Central memory CD8-positive, alpha-beta T cell (primary cell): ENCODE measurements at places on chromosomes 3 and 15.

DNA sequence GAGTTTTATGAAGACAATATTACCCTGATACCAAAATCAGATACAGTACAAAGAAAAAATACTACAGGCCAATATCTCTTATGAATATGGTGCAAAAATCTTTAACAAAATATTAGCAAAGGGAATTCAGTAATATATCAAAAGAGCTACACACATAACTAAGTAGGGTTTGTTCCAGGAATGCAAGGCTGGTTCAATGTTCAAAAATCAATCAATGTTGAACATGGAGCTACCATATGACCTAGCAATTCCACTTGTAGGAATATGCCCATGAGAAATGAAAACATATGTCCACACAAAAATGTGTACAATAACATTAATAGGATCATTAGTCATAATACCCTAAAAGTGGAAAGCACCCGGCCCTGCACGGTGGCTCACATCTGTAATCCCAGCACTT, 7.8 kb downstream of the OCA2 start:
- no peak for DNase-seq

GRCh38 chr3:126211569-126211968, 31.2 kb upstream of the ALDH1L1 start:
- DNase-seq: no peak

- DNase-seq: no peak
Observed at GRCh38 chr3:37130984-37131859, 43.2 kb downstream of the LRRFIP2 start.

- DNase-seq: peak; percentile 77
Observed at GRCh38 chr3:195549931-195550519, 6.9 kb upstream of the PPP1R2 start.

DNA sequence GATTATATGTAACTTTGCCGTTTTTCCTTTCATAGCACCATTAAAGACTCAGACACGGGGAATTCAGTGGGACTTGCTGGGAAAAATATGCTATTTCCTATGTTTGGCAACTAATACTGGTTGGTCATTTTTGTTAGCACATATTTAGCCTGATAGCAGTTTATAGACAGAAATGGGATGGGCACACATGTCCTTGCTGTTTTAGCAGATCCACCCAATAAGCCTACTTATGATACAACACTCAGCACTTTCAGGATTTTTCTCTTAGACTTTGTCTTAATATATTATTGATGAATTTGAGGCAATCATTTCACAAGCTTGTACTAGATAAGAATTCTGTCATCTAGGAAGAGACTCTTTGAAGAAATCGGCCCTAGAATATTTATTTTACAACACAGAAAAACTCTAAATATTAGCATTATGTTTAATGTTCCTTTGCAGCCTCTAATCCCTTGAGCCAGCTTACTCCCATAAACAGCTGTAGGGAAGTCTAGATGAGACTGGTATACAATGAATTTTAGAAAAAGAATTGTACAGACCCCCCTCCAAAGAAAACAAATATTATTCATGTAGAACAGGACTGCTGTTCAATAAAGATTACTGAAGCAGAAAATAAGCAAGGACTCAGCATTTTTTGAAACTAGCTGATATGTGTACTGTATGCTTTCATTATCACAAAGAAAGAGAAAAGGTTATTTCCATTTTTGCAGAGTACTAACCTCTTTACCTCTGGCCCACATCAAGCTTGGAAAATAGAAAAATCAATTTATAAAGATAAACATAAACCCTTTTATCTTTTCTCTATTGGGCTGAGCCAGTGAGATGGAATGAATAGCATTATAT, 656.8 kb upstream of the SGO1 start:
- DNase-seq: no peak

GRCh38 chr3:38641461-38642110, 7.9 kb downstream of the SCN5A start:
- no peak for DNase-seq

- no peak for DNase-seq
Observed at GRCh38 chr3:117499189-117499870, 789.8 kb downstream of the TUSC7 start.

GRCh38 chr3:196287440-196288140, at the start of gene PCYT1A:
TSS of gene PCYT1A (minus strand) at chr3:196287726. CDS start at chr3:196270531, 17,195 bp downstream.
- peak; percentile 40 for DNase-seq

GRCh38 chr15:101625184-101625583, 27.0 kb downstream of the TM2D3 start:
- no peak for DNase-seq

DNA sequence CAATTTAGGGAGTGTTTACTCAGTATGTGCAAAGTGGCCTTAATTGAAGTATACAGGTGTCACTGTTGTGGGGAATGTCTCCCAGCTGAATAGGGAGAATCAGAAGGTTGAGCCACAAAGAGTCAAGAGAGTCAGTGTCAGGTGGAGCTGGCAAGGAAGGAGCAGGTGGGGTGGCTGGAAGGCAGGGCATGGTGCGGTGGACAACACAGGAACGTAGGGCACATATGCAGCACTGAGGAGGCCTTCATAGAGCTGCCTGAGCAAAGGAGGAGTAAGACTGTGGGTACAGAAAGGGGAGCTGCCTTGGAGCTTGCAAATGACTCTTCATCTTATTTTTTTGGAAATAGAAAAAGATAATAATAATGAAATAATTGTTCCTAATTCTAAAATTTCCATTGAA, 20.0 kb downstream of the ARHGEF3 start:
- no peak for DNase-seq

DNA sequence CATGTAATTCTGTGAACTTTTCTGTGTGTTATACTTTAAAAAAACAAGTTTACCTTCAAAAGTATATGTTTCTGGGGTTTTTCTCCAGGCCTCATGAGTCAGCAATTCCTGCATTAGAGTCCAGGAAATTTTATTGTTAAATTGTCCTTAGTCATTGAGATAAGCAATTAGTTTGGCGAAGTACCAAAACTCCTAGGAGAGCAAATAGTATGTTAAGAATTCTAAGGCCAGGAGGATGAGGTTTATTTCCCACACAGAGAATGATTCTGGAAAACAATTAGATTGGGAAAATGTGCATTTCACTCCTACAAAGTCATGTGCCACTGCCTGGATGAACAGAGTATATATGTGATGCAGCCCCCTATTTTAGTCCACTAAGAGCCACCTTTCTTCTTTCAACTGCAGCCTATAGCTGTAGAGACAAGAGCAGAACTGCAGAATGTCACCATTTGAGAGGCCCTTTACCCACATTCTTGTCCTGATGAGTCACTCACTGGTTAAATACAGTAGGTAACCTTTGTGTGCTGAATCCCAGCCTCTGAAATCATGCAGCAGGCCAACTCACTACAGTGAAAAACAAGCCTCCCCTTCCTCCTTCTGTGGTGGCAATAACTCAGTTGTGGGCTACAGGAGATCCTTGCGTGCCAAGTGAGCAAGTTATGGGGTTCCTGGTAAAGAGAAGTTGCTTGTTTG, 452.8 kb upstream of the THBS1 start:
- DNase-seq: no peak

- no peak for DNase-seq
Observed at GRCh38 chr3:156513619-156514018, 41.3 kb downstream of the SSR3 start.

GRCh38 chr15:65062726-65063125, 5.1 kb downstream of the RASL12 start:
- no peak for DNase-seq

GRCh38 chr3:123552095-123552714, 32.6 kb downstream of the HACD2 start:
- DNase-seq: no peak

GRCh38 chr3:125651244-125651643, 55.9 kb upstream of the OSBPL11 start:
- DNase-seq: no peak

DNA sequence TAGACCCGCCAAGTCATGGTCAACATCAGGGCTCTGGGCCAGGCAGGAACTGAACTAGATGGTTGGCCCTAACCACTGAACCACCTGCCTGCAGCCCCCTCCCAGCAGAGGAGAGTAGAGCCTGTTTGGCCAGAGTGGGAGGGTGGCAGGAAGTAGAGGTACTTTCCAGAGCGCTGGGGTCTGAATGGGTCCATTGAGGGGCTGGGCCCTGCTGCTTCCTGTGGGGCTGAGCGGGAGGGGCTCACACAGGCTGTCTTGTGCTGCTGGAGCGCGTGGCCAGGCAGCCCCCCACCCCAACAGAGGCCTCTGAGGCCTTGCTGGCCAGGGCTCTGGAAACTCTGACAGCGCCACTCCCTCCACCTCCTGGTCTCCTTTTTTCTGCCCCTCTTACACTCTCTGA, 17.4 kb downstream of the CSPG4 start:
- DNase-seq: no peak

- DNase-seq: no peak
Observed at GRCh38 chr3:35857004-35857403, 217.7 kb downstream of the ARPP21 start.

DNA sequence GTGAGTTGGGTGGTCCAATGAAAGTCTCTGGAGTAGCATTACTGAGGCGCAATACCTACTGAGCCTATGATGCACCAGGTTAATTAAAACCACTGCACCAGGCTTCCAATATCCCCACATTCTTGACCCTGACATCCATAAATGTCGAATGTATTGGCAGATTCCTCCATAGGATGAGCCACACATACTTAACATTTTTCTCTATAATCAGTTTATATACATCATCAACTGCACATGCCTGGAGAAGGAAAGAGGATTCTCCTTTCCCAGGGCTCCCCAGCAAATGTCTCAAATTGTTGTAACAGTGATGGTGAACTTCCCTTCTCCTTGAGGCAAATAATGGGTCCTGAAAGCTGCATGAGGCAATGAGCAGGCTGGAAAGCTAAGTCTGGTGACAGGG, 82.3 kb upstream of the LPP start:
- no peak for DNase-seq

DNA sequence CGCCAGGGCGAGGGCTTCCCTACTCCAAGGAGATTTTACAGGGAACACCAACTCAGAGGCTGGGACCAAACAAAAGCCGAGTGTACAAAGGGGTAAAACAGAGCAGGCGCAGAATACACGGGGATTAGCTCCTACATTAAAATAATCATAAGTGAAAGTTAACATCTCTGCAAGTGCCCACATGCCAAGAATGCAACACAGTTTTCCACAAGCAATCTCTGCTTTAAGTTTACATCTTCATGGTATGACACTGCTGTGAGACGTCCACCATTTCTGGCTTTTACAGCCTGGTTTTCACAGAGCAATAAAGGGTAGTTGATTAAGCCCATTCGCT, 500 bp upstream of the VGLL3 start:
- no peak for DNase-seq

DNA sequence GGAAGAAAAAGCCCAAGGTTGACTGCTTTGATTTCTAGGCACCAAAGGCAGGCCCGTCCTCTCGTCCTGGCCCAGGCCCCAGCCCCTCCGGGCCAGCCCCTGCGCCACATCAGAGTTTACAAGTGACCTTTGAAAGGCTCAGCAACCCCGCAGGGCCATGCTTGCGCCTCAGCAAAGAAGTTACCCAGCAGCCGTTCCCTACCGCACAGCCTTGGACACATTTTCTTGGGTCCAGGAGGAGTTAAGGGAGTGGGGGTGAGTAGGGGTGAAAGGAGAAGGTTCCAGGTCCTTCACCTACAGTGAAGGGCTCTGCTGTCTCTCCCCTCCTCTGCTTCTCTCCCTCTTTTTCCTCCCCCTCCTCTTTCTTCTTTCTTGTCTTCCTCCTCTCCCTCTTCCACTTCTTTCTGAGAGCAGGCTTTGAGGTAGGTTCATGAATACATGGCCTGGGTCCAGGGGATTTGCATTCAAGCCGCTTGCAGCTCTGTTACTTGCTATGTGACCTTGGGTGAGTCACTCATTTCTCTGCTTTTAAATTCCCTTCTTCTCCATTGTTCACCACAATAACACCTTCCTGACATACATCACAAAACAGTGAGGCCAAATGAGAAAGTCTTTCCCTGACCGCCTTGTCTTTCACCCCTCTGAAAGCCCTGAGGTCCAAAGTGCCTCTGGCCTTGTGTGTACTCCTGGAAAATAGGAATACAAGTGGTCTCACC, 223.3 kb upstream of the TPRG1 start:
- DNase-seq: no peak

DNA sequence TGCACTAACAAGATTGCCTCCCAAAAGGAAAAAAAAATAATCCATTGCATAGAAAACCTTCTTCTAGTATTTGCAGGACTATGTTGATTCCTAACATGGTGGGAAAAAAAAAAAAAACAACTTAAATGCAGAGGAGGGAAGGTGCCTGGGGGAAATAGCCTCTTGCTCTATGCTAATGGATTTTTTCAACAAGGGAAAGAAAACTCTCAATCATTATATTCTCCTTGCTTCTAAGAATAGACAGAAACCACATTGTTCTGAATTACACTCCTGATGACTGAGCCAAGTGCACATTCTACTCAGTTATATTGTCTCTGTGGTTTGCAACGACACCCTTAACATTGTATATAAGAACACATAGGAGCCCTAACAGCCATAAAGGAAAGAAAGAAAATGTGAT, 760.2 kb downstream of the NAALADL2 start:
- DNase-seq: no peak

- no peak for DNase-seq
Observed at GRCh38 chr3:182732232-182733015, 60.9 kb upstream of the ATP11B start.

DNA sequence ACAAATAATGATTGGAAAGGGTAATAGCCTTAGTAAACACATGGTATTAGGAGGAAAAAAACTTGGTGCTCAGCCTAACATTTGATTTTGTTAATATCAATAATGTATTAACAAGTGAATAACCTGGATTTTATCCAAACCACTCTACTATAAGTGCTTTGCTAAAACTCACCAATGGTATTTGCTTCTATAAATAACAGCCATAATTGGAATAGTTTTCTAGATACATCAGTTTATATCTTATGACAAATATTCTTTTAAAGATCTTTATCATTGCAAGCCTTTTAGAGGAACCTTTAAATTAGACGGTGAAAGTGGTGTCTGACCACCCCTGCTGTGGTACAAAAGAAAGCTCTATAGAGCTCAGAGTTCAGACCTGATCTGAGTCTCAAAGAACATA, 123.9 kb downstream of the SHOX2 start:
- no peak for DNase-seq

DNA sequence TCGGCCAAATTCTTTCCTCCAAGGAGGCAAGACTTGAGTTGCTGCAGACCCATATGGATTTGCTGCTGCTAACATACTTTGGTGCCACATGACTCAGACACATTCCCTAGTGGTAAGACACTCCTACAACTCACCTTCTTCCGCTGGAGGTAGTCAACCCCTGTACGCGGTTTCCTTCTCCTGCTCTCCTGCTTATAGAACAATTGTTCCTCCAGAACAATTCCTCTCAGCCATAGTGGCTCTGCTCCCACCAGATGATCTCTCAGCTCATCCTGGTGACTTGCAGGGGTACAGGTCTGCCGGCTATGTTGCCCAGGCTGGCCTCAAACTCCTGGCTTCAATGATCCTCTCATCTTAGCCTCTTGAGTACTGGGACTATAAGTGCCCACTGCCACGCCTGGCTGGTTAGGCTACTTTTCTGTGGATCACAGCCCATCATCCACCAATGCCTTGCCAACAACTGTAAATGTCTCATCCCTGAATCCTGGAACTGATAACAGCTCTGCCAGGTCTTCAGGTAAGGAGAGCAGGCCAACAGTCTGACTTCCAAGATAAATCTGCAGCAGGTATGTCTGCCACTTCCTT, 2.4 kb upstream of the CXCR6 start:
- DNase-seq: no peak

DNA sequence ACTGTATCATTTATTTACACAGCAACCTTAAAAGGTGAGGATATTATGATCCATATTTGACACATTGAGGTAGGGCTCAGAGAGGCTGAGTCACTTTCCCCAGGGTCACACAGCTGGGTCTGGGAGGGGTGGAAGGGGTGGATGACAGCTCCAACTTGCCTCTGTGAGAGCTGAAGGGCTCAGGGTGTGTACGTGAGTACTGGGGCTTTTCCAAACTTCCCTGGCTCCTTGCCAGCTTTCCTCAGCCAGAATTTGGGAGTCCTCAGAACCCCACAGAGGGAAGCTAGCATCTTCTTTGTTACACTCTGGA, 58.3 kb upstream of the SLC6A11 start:
- DNase-seq: no peak
